Activated CD8-positive, alpha-beta T cell treated with anti-CD3 and anti-CD28 coated beads, Interleukin-2, amount 10 ng/mL, durations not matched to agents 7 days and 5 days (primary cell): ENCODE measurements at places on chromosomes 12 and 14. TPM values are rescaled to one million over a fixed set of nuclear protein-coding genes. Genes with fewer than 3 reads are reported as not detected.

DNA sequence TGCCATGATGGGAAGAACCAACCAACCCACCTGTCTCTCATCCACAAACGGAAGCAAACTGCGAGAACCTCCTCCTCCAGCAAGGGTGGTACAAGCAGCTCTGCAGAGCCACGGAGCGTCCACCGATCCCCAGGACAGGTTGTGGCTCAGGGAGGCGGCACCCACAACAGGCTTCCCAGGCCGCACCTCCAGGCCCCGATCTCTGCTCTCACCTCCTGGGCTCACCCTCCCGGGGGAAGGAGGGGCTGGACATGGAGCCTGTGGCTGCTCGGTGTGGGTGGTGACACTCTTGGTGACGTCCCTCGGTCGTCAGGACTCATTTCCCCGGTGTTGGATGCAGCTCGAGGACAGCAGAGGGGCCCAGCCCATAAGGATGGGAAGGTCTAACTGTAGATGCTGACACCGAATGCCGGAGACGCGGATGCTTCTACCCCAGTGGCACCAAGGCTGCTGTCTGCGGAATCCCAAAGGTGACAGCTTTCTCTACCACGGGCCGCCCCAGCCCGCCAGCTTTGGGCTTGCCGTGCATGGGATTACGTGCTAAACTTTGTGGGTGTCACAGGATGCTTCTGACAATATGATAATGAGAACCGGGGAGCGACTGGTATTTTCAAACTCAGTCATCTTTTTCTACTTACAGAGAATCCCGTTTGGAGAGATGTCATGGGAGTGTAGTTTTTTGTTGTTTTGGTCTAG lies 58.0 kb downstream of the STX2 start:
- peaks cover 7% of the 10 kb centered on the region for H3K4me1 ChIP-seq
- H3K4me3 ChIP-seq = no peak overlapping the region
- no peak for DNase-seq

RND1 gene
- total RNA-seq = 1.4 TPM

ACOT6 gene
- total RNA-seq = not detected

GRCh38 chr14:77520555-77520954 lies 21.9 kb upstream of the ISM2 start:
- H3K27ac ChIP-seq = no peak overlapping the region
- peaks cover 43% of the 10 kb centered on the region for H3K36me3 ChIP-seq
- H3K27me3 ChIP-seq = no peaks in the 10 kb centered on the region
- no peak for DNase-seq

DNA sequence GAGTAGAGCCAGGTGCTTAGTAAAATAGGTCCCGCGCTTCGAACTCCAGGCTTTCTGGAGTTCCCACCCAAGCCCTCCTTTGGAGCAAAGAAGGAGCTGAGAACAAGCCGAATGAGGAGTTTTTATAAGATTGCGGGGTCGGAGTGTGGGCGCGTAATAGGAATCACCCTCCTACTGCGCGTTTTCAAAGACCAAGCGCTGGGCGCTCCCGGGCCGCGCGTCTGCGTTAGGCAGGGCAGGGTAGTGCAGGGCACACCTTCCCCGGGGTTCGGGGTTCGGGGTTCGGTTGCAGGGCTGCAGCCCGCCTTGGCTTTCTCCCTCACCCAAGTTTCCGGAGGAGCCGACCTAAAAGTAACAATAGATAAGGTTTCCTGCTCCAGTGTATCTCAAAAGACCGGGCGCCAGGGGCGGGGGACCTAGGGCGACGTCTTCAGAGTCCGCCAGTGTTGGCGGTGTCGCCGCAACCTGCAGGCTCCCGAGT lies 3.6 kb downstream of the SSTR1 start:
- DNase-seq = no peak
- no peak overlapping the region for H3K27ac ChIP-seq
- H3K27me3 ChIP-seq = peaks cover 71% of the 10 kb centered on the region

MGP gene
- 0.34 TPM for total RNA-seq

DNA sequence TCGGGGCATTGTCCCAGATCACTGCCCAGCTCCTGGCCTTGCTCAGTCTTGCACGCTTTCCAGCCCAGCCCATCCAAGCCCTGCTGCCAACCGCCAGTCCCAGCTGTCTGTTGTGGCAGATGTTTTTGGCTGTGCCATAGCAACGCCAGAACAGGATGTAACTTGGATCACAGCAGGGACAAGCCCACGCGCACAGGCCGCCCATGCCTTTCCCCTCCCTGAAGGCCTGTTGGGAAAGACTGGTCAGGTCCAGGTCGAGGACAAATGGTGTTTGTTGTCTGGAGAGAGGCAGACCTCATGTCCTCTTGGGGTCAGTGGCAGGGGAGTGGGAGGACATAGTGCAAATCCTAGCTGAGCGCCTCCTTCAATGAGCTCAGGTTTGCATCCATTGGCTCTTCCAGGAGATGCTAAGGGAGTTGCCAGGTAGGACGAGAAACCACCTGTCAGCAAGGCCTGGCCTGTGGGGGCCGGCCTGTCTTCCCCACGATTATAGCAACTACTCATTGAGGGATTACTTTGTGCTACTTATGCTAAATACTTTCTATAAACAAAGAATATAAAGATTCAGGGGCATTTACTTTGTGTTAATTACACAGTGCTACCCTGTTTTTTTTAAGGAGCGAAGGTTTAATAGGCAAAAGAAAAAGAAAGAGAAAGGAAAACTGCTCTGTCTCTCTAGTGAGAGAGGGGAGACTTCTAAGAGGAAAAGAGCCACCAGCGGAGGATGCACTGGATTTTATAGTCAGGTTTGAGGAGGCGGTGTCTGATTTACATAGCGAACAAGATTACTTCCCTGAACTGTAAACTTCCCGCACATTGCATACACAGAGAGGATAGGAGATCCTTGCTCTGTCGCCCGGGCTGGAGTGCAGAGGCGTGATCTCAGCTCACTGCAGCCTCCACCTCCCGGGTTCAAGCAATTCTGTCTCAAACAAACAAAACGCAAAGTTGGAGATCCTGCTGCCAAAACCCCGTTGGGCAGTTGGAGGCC lies 42.8 kb upstream of the CORO1C start:
- peaks cover 3% of the 10 kb centered on the region for H3K27me3 ChIP-seq
- no peak overlapping the region for H3K27ac ChIP-seq
- DNase-seq = no peak
- H3K4me3 ChIP-seq = no peak overlapping the region
- H3K36me3 ChIP-seq = no peaks in the 10 kb centered on the region

HOXC4 gene
- total RNA-seq = 1.1 TPM

- no peak for DNase-seq
- no peak overlapping the region for H3K4me3 ChIP-seq
- no peaks in the 10 kb centered on the region for H3K4me1 ChIP-seq
- no peaks in the 10 kb centered on the region for H3K27me3 ChIP-seq
Observed at GRCh38 chr14:67268426-67269150, 27.4 kb downstream of the PALS1 start.

- H3K27me3 ChIP-seq = peaks cover 4% of the 10 kb centered on the region
- H3K4me3 ChIP-seq = no peak overlapping the region
- no peaks in the 10 kb centered on the region for H3K36me3 ChIP-seq
- H3K4me1 ChIP-seq = no peaks in the 10 kb centered on the region
Observed at GRCh38 chr12:119615518-119616475, 22.2 kb downstream of the TMEM233 start.

- no peak overlapping the region for H3K4me3 ChIP-seq
- peaks cover 21% of the 10 kb centered on the region for H3K4me1 ChIP-seq
- DNase-seq = peak; percentile 20
- no peaks in the 10 kb centered on the region for H3K36me3 ChIP-seq
Observed at GRCh38 chr14:100532906-100533655, 54.1 kb downstream of the BEGAIN start.

DNA sequence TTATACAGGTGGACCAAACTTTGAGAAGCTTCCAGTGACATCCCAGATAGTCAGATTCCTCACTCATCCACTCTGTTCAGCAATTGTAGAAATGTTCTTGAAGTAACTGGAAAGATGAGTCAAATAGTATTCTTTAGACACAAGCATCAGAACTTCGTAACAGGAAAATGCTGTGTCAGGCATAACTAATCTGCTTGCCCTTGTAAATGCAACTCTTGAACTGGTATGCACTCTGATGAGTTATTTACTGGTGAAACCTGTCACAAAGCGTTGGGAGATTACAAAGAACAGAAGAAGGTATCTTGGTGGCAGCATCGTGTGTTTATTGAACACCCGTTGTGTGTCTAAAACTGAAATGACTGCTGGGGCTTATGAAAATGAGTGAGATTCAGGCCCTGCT lies 10.8 kb upstream of the DUSP6 start:
- no peak overlapping the region for H3K4me3 ChIP-seq
- no peaks in the 10 kb centered on the region for H3K36me3 ChIP-seq
- peaks cover 8% of the 10 kb centered on the region for H3K4me1 ChIP-seq
- H3K27ac ChIP-seq = no peak overlapping the region
- DNase-seq = no peak

SPIC gene
- total RNA-seq = not detected

- no peak for DNase-seq
- no peaks in the 10 kb centered on the region for H3K36me3 ChIP-seq
- no peaks in the 10 kb centered on the region for H3K27me3 ChIP-seq
- H3K27ac ChIP-seq = no peak overlapping the region
- H3K4me3 ChIP-seq = no peak overlapping the region
Observed at GRCh38 chr12:117459229-117459628, 97.8 kb upstream of the NOS1 start.

TMEM229B gene
- total RNA-seq = 9.9 TPM

GRCh38 chr12:31804185-31804504 lies 75.3 kb upstream of the AMN1 start:
- no peaks in the 10 kb centered on the region for H3K27me3 ChIP-seq
- peak overlapping the region; percentile 56 for H3K4me3 ChIP-seq
- H3K36me3 ChIP-seq = peaks cover 35% of the 10 kb centered on the region
- DNase-seq = no peak

GZMH gene
- 9.9 TPM for total RNA-seq

MMP17 gene
- total RNA-seq = not detected

EPYC gene
- total RNA-seq = not detected

DNA sequence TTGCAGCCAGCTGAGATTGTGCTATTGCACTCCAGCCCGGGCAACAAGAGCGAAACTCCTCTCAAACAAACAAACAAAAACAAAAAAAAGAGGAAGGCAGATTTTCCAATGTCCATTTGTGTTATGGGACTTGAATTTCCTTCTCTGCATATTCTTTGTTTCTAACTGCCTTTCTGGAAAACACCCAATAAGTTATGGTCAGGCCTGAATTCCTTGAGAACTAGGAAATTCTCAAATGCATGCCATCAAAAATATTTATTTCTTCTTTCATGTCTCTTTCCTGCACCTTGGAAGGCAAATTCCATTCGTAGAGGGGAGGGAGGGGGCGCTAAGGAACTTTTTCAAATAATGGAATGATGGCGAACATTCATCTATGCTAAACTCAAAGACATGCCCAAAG lies 117.6 kb upstream of the TMCC3 start:
- H3K27ac ChIP-seq = no peak overlapping the region
- DNase-seq = no peak
- no peaks in the 10 kb centered on the region for H3K36me3 ChIP-seq

DCAF5 gene
- total RNA-seq = 38.4 TPM

A2ML1 gene
- total RNA-seq = not detected

RNASE7 gene
- not detected for total RNA-seq

- no peaks in the 10 kb centered on the region for H3K27me3 ChIP-seq
- peaks cover 5% of the 10 kb centered on the region for H3K4me1 ChIP-seq
- no peak overlapping the region for H3K27ac ChIP-seq
- no peak overlapping the region for H3K4me3 ChIP-seq
Observed at GRCh38 chr12:120095736-120096135, 20.8 kb downstream of the RAB35 start.

GRCh38 chr14:35385042-35385839 lies 19.3 kb downstream of the NFKBIA start:
- H3K27ac ChIP-seq = no peak overlapping the region
- H3K27me3 ChIP-seq = no peaks in the 10 kb centered on the region
- DNase-seq = no peak
- H3K4me1 ChIP-seq = no peaks in the 10 kb centered on the region
- H3K4me3 ChIP-seq = no peak overlapping the region

ERP29 gene
- total RNA-seq = 145 TPM

DNA sequence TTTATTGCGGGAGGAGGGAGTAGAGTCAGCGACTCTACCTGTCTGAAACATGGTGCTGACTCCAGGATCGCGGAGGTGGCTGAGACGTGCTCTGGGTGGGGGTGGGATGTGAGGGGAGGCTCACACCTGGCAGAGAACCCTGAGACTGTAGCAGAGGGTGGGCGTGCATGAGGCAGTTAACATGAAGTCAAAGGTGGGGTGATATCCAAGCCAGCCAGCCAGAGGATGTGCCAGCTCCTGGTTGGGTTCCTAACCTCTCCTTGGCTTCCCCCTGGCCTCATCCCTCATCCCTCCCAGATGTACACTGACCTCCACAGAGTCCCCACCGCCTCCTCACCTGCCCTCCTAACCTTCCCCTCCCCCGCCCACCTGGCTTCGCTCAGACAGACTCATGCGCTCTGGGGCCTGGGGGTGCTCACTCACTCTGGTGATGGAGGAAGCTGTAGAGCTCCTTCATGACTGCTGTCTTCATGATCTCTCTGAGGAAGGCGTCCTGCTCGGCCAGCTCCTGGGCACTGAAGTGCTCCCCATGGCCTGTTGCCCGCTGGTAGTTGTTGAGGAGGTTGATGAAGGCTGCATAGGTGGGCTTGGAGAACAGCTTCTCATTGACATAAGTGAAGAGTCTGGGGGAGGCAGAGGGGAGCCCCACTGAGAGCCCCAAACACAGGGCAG lies 9.3 kb downstream of the ENDOU start:
- no peak for DNase-seq
- H3K4me3 ChIP-seq = no peak overlapping the region
- H3K4me1 ChIP-seq = peaks cover 41% of the 10 kb centered on the region

GRCh38 chr14:72519543-72519942 lies 374.4 kb downstream of the DPF3 start:
- H3K36me3 ChIP-seq = peaks cover 37% of the 10 kb centered on the region
- H3K4me1 ChIP-seq = peaks cover 91% of the 10 kb centered on the region
- DNase-seq = peak; percentile 40
- peak overlapping the region; percentile 57 for H3K4me3 ChIP-seq
- H3K27ac ChIP-seq = peak overlapping the region; percentile 93

DNA sequence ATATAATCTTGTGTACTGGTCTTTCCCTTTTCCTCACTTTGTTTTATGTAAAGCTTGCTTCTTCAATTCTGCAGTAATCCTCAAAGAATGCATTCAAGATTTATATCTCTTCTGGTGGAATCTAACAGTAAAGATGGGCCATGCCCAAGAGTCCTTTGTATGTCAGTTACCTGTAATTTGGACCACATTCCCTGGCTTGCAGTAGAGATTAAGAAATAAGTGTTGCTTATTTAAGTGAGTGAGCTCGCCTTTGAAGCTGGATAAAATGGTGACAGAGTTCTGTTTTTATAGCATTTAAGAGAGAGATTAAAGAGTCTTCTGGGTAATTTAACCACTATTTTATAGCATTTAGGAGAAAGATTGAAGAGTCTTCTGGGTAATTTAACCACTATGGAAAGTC lies 262.1 kb upstream of the ATP2B1 start:
- H3K27me3 ChIP-seq = no peaks in the 10 kb centered on the region
- H3K36me3 ChIP-seq = no peaks in the 10 kb centered on the region
- no peak overlapping the region for H3K27ac ChIP-seq
- DNase-seq = no peak
- no peak overlapping the region for H3K4me3 ChIP-seq

RCOR1 gene
- total RNA-seq = 24.7 TPM
